Activated T-cell treated with anti-CD3 and anti-CD28 coated beads, Interleukin-2, amount 50 U/mL, for 24 hours (primary cell): ENCODE measurements at places on chromosomes 7 and 10.

GRCh38 chr10:101224060-101224909 is 5.0 kb downstream of the LBX1 start:
- no peak for DNase-seq

GRCh38 chr7:105578496-105578895 is 2.8 kb downstream of the EFCAB10 start:
- DNase-seq, result no peak

GRCh38 chr10:100516847-100517246 is 2.8 kb downstream of the SEC31B start:
- no peak for DNase-seq

- no peak for DNase-seq
These were observed 102.6 kb upstream of the DDC start for GRCh38 chr7:50667789-50668226.

DNA sequence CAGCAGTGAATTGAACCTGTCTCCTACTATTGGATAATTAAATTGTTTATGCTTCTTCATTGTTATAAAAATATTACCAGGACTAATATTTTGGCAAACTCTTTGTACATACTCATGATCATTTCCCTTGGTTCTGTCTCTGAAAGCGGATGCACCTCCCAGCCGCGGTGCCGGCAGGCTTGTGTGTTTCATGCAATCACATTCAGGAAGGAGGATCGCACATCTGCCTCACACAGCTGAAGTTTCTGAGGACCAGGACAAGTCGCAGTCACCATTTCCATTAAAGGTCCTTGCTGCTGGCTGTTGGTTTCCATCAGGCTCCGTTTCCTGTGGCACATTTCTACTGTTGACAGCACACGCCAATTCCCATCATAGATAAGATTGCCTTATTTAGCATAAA is 117.8 kb upstream of the SHH start:
- no peak for DNase-seq

DNA sequence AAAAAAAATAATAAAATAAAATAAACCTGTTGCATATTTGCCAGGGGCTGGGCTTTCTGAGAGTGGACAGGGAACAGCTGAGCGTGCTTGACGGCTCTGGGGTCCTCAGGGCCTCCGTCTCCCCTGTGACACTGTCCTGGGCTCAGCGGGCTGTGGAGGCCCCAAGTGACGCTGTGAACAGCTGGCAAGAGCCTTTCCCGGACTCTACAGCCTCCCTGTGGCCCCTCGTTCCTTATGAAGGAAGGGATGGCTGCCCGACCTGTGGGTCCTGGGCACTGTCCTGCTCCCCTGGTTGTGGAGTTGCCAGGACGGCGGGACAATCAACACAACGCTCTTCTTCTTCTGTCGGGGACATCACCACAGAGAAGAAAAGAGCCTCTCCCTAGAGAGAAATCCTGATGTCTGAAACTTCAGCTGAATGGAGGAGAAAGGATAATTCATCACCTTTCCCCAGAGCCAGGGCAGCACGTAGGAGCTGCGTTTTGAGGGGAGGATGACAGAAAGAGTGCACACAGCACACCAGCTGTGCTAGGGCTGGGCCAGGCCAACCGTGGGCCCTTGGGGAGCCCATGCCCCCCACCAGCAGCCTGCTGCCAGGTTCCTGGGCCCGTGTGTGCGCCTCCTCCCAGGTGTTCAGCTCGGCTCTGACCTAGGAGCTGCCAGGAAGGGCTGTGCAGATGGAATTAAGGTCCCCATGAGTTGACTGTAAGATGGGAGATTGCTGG is 45.4 kb downstream of the RBM17 start:
- DNase-seq, result no peak

DNA sequence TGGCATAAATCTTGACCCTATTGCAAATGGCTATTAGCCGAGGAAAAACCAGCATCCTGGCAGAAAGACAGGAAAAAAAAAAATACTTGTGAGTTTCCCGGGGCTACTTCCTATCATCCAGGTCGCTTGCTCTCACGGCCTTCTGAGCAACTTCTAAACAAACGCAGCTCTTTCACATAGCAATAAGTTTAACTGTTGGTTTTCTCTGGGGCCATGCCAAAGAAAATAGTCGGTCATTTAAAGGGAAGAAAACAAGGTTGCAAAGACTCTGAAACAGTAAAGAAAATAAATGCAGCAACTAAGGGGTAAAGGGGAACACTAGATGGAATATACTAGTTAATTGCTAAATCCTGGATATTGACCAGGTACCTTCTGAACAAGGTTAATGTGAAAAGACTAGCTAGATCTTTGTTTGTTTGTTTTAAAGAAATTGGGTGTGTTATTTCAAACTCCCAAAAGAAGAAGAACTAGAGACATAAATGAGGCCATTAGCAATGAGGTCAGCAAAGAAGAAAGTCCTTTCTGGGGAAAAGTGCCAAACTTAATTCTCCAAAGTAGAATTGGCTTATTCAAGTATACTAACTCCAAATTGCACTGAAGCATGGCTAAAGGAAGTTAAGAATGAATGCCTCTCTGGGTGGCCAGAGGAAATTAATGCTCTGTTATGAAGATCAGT is 54.2 kb downstream of the SLC39A12 start:
- no peak for DNase-seq

- DNase-seq, result no peak
These were observed 161.9 kb downstream of the BMPER start for GRCh38 chr7:34067005-34067778.

DNA sequence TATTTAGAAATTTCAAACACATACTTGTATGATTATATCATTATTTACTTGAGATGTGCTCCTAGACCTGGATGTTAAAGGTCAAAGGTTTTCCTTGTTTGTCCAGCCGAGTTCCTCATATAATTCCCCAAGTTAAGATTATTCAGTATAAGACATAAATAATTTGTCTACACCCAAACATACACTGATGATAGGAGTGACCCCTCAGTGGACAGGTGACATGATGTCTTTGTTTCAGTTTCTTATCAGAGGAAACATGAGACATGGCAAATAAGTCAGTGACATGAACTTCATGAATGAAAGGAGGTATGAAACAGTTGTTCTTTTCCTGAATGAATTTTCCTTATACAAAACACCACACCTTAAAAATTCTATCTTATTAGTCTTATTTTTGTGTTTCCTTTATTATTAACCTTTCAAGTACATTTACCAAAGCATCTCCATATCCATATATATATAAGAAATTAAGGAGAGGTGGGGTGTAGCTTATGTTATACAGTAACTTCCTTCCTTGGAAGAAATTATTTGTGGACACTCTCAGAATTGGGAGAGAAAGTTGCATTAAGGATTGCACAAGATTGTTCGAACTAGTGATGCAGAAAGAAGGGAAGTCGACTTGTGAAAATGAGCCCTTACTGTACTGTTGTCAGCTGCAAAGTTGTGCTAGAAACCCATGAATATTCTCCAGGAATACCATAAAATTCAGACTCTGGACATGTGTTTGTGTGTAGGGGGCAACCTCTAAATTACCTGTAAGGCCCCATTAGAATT is 60.5 kb downstream of the POM121L12 start:
- DNase-seq, result no peak

DNA sequence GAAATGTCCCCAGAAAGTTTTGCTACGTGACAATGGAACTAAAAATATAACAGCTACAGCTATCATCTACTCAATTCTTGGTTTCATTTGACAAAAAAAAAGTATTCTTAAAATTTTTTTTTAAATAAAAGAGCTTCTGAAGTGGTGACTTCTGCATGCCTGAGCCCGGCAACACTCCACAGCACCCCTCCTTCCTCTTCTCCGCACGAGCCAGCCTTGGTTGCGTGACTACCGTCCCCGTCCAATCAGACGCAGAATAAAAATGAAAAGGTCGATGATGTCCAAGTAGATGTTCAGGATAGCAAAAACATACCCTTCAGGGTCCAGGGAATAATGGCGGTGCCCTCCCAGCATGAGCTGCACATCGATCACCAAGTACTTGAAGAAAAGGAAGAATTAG is 34.5 kb upstream of the GATAD1 start:
- DNase-seq, result no peak

- no peak for DNase-seq
These were observed 159.7 kb downstream of the SGMS1 start for GRCh38 chr10:50464004-50464409.

DNA sequence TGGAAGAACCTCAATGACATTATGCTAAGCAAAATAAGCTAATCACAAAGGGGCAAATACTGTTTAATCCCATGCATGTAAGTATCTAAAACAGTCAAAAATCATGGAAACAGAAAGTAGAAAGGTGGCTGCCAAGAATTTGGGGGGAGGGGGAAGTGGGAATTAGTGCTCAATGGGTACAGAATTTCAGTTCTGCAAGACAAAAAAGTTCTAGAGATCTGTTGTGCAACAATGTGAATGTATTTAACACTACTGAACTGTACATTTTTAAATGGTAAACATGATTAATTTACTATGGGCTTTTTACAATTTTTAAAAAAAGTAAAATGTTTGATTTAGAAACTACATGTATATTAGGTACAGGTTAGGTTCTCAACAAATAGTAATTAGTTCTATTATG is 11.9 kb downstream of the EZH2 start:
- no peak for DNase-seq

DNA sequence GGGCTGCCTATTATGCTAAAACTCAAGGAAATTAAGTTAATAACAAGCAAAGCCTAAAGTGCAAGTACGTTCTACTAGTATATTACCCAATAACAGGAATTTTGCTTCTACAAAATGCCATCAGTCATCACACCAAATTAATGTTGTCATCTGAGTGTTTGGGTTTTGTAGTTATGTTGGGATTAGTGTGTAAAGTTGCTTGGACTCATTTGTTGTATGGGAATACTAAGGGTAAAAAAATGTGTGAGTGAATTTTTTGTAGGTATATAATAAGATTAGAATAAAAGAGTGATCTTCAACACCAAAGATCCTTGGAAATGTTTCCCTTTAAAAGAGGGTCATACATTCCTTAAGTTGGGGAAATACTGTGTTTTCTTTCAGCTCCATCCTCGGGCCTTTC is 38.6 kb downstream of the NRP1 start:
- DNase-seq, result no peak

- DNase-seq, result no peak
These were observed 33.9 kb downstream of the CACUL1 start for GRCh38 chr10:118720685-118721538.

DNA sequence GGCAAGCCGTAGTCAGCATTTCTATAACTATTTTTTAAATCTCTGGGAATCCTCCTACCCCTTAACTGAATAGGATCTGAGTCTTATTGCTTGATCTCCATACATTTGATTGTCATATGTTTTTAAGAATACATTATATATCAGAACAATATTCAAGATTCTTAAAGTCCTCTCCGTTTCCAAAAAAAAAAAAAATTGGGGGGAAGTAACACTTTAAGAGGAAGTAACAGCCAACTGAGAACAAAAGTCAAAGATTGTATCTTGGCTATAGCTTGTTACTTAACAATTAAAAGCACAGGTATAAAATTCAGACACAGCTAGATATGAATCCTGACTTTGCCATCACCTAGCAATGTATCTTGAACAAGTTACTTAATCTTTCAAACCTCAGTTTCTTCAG is 169.9 kb upstream of the ADO start:
- no peak for DNase-seq

DNA sequence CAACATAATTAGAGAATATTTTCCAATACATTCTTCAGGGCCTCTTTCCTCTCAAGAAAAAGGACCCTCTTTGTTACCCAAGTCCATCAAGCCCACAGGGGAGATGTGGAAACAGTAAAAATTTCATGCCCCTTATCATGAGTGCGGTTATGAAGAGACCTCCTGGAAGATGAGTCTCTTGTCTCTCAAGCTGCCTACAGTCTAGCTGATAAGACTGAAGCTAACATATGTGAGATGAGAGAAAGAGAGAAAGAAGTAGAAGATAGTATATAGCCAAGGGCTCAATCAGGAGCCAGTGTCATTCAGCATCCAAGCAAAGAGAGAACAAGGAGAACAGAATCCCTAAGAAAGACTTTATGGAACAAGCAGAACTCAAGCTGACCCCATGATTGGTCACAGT is 75.9 kb upstream of the CABCOCO1 start:
- no peak for DNase-seq

GRCh38 chr10:113616244-113617074 is 47.4 kb downstream of the NRAP start:
- DNase-seq, result no peak

GRCh38 chr10:29256586-29256985 is 32.3 kb upstream of the LYZL1 start:
- DNase-seq, result no peak

DNA sequence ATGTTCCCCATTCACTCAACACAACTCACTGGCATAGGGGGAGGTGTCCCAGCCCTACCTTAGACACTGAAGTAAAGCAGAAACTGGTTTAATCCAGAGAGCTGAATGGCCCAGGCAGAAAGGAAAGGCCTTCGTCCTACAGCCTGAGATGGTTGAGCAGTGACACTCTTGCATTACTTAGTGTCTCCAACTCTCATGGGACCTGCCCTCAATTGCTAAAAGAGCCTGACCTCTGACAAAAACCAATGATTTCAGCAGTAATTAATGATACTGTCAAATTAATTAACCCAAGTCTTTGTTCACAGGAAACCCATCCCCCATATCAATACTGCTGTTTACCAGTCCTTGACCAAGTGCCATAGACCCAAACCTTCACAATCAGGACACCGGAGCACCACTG is 48.6 kb downstream of the ICA1 start:
- no peak for DNase-seq

GRCh38 chr10:94747137-94747536 is 15.3 kb upstream of the CYP2C19 start:
- no peak for DNase-seq

DNA sequence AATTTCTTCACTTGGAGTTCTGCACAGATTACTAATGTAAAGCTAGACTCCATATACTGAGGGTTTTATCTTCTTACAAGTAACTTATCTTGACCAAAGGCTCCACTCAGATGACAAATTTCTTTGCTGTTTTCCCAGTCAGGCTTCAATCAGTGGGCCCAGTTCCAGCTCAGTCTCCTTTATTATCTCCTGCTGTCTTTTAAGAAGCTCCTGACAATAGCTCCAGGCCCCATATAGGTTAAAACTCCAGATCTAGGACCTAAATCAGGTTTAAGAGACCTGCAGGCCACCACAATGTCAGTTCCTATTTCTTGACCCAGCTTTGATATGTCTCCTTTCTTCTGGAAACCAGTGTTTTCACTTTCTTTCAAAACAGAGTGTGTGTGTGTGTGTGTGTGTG is 165.2 kb downstream of the RELN start:
- no peak for DNase-seq

DNA sequence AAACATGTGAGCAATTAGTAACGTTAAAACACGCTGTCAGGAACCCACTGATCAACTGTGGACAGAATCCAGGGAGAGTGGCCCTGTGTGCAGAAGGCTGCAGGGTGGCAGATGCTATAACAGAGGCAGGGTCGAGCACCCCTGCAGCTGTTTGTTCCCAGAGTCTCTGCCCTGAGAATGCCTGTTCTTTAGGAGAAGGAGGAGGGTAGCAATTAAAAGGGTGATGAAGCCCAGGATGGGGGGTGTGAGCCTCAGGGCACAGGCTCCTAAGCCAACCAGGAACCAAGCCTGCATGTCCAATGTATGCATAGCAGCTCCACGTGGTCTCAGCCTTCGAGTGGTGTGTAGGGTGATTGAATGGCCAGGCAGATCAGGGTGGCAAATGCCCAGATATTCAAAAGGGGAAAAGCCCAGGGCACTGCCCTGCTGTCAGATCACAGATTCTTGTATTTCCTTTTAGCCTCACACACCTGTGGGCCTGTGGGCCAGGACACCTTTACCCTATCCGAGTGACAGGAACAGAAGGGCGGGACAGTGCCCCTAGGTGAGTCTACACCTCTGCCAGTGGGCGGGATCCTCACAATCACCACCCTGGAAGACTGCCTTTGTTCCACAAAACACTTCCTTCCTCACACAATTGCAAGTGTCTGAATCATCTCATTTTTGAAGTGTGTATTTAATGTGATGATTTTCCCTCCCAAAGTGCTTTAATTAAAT is 7.3 kb downstream of the WDFY4 start:
- DNase-seq, result no peak
